KBM-7 (cell line): ENCODE measurements at places on chromosomes 4 and X.

DNA sequence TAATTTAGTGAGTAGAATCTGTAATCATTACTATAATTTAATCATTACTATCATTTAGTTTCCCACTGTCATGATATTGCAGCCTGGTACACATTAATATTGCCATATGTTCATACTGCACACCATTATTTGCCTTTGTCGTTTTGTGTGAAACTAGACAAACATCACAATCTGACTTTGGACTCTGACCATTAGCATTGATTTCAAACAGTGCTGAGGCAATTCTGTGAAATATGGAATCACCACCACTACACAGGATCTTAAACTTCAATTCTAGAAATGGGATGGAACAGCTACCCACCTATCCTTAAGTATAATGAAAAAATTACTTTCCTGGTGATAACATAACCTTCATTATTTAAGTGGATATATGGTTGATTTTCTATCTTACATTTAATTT lies 98.3 kb downstream of the SORBS2 start:
- DNase-seq, result no peak

DNA sequence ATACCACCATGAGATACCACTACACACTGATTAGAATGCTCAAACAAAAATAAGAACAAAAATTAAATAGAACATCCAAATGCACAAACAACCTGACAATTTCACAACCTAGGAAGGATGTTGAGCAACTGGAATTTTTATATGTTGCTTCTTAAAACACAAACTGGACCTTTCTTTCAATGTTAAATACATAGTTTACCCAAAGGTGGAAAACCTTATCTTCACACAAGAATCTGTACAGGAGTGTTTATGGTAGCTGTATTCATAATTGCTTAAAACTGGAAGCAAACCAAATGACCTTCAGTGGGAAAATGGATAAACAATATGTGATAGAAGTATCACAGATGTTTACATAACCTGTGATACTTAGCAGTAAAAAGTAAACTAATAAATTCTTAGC lies 573.8 kb downstream of the MAGEB5 start:
- DNase-seq, result no peak

- peak; percentile 11 for DNase-seq
These were observed 240.5 kb downstream of the CFAP47 start for GRCh38 chrX:36160081-36160480.

DNA sequence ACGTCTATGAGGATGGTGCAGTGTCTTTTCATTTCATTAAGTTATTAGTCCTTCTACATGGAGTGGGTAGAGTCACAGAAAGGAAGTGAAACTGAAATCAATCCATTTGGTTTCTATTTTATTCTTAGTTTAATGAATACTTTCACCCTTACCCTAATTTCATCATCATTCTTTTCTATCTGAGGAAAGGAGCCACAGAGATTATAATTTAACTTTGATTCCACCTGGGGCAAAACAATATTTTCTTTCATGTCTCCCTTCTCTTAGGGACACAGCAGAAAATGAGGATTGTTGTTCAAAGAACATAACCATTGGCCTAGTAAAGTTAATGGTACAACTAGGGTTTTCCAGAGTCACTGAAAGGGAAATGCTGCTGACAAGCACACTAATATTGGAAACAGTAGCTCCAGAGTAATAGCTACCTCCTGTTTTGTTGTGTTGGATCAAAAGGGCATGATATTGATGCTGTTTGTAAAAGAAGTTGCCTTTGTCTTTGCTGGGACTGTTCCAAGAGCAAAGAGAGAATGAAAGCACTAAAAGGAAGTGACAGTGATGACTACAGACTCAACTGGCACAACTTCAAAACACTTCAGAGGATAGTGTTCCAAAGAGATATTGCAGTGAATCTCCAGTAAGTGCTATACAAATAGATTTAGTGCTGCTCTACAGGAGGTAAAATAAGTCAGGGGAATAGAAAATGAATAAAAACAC lies 247.1 kb upstream of the PITX2 start:
- DNase-seq, result no peak

DNA sequence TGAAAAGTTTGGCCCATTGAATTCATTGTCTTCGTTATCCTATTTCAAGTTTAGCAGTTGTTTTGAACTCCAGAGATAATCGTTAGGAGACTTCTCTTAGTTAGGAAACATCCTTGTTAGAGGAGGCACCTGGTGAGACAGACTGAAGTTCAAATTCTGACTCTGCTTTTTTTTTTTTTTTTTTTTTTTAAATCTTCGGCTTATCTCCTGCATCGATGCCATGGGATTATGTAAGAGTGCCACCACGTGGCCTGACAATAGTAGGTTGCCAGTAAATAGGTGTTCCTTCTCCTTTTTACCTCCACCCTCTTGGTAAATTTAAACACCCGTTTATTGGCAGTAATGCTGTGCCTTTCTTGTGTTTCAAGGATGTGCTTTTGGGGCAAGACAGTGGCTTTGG lies 149.3 kb downstream of the SOWAHB start:
- DNase-seq, result peak; percentile 48

DNA sequence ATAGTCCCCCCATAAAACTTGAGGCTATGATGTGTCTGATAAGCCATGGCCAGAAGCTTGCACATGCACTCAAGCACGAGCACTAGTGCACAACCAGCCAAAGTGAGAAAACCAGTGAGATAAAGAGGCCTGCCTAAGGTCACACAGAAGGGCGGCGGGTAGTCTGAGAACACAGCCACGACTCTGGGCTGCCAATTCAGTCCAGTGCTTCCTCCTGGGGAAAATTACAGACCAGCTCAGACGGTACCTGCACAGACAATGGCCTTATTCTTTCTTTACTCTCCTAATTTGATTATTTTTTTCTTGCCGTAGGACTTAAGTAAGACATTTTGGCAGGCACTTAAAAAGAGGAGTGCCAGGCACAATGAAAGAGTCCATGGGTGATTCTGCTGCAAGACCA lies 533.2 kb upstream of the FAT1 start:
- no peak for DNase-seq

DNA sequence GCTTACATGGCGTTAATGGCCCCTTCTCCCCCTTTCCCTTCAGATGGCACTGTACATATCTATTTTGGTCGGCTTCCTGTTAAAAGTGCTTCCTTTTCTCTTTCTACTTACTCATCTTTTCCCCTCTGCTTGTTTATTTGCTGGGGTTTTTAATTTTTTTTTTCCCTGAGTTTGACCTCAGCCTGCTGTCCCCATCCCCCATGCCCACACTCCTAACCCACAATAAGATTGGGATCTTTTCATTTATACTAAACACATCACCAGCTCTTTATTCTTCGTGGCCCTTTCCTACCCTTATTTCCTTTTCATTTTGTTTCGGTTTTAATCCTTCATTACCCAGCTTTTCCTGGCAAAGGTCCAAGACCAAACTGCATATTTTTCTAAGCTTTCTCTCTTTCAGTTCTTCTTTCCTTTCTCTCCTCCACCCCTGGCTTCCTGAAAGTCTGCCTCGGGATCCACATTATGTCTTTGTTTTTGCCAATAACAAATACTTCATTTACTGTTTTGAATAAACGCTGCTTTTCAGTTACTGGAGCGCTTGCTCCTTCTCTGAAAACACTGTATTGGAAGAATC lies 152.0 kb upstream of the USP9X start:
- peak; percentile 83 for DNase-seq

- DNase-seq, result no peak
These were observed 327.1 kb upstream of the VCX start for GRCh38 chrX:7515681-7516413.

DNA sequence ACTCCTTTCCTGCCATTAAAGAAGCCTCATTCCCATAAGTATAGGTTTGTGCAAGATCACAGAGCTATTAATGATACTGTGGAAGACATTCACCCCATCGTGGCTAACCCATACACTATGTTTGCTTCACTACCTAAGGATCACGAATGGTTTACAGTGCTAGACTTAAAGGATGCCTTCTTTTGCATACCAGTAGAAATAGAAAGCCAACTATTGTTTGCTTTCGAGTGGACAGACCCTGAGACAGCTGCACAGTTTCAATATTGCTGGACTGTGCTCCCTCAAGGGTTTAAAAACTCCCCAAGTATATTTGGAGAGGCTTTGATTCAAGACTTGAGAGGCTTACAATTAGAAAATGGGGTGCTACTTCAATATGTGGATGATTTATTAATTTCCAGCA lies 16.0 kb upstream of the PAPSS1 start:
- DNase-seq, result no peak

GRCh38 chrX:153244767-153245166 lies 65.7 kb downstream of the MAGEA1 start:
- DNase-seq, result no peak

DNA sequence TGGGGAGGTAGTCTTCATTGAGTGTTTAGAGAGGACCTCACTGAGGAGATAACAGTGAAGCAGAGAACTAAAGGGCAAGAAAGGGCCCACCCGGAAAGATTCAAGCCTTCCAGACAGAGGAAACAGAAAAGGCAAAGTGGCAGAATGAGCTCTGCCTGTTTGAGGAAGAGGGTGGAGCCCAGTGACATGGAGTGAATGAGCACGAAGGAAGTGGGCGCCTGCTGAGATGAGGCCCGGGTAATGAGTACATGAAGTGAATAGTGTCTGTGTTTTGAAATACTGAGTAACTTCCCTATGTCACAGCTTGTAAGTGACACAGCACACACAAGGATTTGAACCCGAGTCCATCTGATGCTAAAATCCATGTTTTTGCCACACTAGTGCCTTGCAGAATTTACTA lies 32.5 kb upstream of the TLR2 start:
- DNase-seq, result peak; percentile 86

- peak; percentile 87 for DNase-seq
These were observed at the start of gene GAB1 for GRCh38 chr4:143336781-143337599. Gene GAB1, plus strand, starts transcription at chr4:143336876. Its CDS starts 313 bp downstream, at chr4:143337189.

DNA sequence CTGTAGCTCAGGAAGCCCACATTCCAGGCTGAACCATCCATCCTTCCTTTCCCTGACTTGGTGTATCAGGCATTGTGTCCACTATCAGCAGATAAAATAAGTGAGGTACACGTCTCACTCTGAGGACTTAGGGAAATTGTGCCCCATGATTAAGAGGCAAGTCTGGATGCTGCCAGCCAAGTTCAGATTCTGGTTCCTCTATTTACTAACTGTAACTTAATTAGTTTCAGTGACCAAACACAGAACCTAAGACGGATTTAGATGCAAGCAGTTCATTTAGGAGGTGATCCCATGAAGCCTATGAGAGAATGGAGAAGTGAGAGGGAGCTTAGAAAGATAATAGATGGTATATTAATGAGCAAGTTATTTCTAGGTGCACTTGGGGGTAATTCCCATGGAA lies 56.6 kb upstream of the PACRGL start:
- DNase-seq, result no peak

DNA sequence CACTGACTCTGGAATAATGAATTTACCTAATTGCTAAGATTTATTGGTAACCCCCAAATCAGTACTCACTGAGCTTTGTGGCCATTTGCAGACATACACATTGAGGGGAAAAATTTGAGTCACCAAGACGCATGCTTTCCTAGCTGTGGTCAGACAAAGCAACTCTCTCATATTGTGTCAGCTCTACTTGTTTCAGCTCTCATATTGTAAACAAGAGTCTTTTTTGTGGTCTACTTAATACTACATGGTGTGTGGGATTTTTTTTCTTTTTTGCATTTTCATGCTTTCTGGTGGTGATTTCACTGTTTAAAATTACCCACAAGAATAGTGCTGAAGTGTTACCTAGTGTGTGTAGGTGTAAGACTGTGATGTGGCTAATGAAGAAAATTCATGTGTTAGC lies 428.2 kb upstream of the GALNT7 start:
- no peak for DNase-seq

- DNase-seq, result peak; percentile 8
These were observed 1953.1 kb upstream of the ADGRL3 start for GRCh38 chr4:59247032-59247431.

GRCh38 chr4:17966312-17966711 lies 55.2 kb downstream of the LCORL start:
- DNase-seq, result no peak

GRCh38 chr4:185142912-185143600 lies at the start of gene SLC25A4:
Gene SLC25A4, plus strand, starts transcription at chr4:185143266. Its CDS starts 107 bp downstream, at chr4:185143373.
- peak; percentile 83 for DNase-seq

GRCh38 chr4:13084210-13084609 lies 399.9 kb downstream of the RAB28 start:
- DNase-seq, result no peak

DNA sequence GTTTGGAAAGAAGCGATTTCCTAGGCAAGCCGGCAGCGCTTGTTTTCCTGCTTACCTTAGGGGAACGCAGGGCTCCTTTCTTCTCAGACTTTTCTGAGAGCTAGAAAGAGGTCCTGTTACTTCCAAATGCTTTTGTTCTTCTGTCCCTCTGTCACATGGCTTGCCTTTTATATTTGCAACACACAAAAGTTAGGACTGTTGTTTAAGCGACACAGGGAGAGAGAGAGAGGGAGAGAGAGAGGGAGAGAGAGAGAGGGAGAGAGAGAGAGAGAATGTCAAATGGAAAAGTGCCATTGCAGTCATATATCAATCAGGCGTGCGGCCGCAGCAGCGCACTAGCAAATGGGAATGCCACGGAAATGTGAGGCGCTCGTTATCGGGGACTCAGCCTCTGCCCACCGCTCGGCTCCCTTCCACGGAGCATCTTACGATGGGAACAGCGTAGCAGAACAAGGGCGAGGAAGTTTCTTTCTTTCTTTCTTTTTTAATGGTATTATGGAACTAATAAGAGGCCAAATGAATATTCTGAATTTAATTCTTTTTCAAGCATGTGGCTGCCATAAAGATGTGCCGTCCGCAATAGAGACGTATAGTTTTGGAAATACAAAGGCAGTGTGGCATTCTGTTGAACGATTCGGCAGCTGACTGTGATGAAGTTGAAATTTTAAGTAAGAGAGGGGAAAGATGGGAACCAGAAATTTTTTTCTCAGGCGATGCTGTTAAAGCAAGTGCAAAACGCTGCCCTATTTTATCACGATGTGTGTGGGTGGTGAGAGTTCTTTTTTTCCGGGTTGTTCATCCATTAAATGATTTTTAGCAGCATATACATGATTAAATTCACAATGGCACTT lies at the start of gene NDP:
Gene NDP (minus strand): TSS at position 142 of the 851 bp plus-strand sequence. CDS start 14,745 bp downstream, outside the sequence.
- no peak for DNase-seq

- no peak for DNase-seq
These were observed 1263.5 kb downstream of the FAM133A start for GRCh38 chrX:94937491-94937890.

- no peak for DNase-seq
These were observed 80.3 kb downstream of the AWAT2 start for GRCh38 chrX:69969460-69969859.

GRCh38 chrX:42809569-42809968 lies 31.6 kb upstream of the PPP1R2C start:
- no peak for DNase-seq

DNA sequence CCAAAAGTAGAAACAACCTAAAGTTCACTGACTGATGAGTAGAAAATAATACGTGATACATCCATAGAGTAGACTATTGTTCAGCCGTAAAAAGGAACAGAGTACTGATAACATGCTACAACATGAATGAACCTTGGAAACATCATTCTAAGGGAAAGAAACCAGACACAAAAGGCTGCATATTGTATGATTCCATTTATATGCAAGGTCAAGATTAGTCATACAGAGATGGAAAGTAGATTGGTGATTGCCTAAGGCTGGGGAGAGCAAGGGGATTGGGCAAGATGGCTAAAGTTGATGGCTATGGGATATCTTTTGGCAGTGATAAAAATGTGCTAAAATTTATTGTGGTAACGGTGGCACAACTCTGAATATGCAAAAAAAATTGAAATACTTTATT lies 209.1 kb downstream of the RELL1 start:
- DNase-seq, result no peak
